ENCODE measurements at places on chromosomes 12 and 14. TPM values are rescaled to one million over a fixed set of nuclear protein-coding genes. Genes with fewer than 3 reads are reported as not detected.

The LTBR gene
- 95.4 TPM for total RNA-seq

The FOXM1 gene
- 0.07 TPM for total RNA-seq

The ATF7IP gene
- total RNA-seq, result 51.6 TPM

The TAS2R30 gene
- total RNA-seq, result 0.68 TPM

The ETNK1 gene
- 30.5 TPM for total RNA-seq

The TMPRSS12 gene
- total RNA-seq, result not detected

The CFL2 gene
- 21.2 TPM for total RNA-seq

The TSFM gene
- total RNA-seq, result 17.3 TPM

The ARHGEF40 gene
- total RNA-seq, result 4.1 TPM

The GPR84 gene
- 0.07 TPM for total RNA-seq

The IFI27L2 gene
- total RNA-seq, result 39.5 TPM

The GDF11 gene
- 0.34 TPM for total RNA-seq

The GPRC5D gene
- not detected for total RNA-seq

The SIRT4 gene
- 0.68 TPM for total RNA-seq

The RNASE3 gene
- not detected for total RNA-seq

The SDR9C7 gene
- total RNA-seq, result 2.7 TPM

The BCDIN3D gene
- 4.9 TPM for total RNA-seq

The FOXN4 gene
- not detected for total RNA-seq

The CDK2 gene
- total RNA-seq, result 8.3 TPM

The GDF3 gene
- total RNA-seq, result not detected

The CPM gene
- total RNA-seq, result 12.3 TPM

The SOX5 gene
- 0.07 TPM for total RNA-seq

The ANO2 gene
- 0.28 TPM for total RNA-seq

The LHX5 gene
- total RNA-seq, result under 0.01 TPM

The SMCO2 gene
- total RNA-seq, result 4.1 TPM

The TMBIM6 gene
- total RNA-seq, result 695 TPM

The LUM gene
- under 0.01 TPM for total RNA-seq

The CMAS gene
- 33.2 TPM for total RNA-seq

The CLEC4D gene
- total RNA-seq, result not detected

Measured in nasal cavity respiratory epithelium epithelial cell of viscerocranial mucosa (primary cell).